NCI-H146 (cell line): ENCODE measurements at places on chromosomes 16 and 17.
A peak's percentile ranks its signal among the peaks of the same experiment; 100 is the strongest.

- DNase-seq: no peak
Measured at GRCh38 chr17:7748076-7748775, 30.7 kb downstream of the DNAH2 start.

DNA sequence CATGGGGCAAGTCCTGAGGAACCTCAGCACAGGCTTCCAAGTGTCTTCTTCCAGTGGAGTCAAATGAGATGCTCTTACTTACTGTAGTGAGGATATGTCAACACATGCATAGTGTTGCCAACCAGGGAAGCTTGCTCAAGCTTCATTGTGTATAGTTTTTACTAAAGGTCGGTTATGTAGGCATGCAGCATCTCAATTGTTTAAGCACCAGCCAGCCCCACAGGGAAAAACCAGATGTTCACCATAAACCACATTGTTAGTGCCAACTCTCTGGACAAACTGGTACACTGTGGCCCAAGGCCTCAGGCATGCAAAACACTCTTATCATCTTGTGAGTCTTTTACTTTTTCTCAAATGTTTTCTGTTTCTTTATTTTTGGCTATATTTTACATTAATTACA, 152.1 kb downstream of the PHKB start:
- DNase-seq: no peak

- peak; percentile 79 for DNase-seq
Measured at GRCh38 chr16:81636298-81636993, 142.6 kb upstream of the PLCG2 start.

- DNase-seq: peak; percentile 25
Measured at GRCh38 chr17:6374761-6375312, 60.1 kb downstream of the AIPL1 start.

DNA sequence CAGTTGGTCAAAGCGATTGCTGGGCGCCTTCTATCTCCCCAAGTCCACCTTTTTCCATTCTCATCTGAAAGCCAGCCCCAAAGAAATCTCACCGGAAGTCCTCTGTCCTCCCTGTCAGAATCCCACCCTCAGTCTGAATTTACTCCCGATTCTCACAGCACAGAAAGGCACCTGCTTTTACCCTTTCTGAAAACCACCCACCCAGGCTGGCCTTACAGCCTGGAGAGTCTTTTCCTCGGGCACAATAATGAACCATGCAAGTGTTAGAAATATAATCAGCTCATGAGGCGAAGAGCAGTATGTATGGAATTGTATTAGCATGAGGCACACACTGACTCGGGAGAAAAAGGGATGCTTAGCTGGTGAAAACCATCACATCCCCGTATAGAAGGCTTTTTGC, 1.2 kb upstream of the ZFHX3 start:
- no peak for DNase-seq

GRCh38 chr16:14215941-14216340, 144.8 kb downstream of the MRTFB start:
- no peak for DNase-seq

DNA sequence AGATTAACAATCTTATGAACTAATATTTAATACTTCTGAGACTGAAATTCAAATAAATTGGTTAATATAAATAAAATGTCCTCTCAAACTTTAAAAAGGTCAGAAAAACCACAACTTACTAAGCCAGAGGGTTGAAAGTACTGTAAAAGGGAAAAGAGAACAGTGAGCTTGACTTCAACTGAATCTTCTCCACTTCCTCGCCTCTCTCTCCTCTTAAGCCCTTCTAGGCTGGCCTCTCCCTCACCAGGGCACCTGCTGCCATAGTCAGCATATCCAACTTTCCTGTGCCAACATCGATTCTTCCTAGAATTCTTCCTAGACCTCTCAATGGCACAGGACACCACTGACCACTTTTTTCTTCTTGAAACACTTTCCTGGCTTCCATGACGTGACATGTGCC, 19.4 kb downstream of the GNA13 start:
- DNase-seq: no peak

GRCh38 chr17:1183171-1183873, 3.5 kb upstream of the ABR start:
- DNase-seq: no peak

- peak; percentile 50 for DNase-seq
Measured at GRCh38 chr17:3695723-3696411, at the start of gene P2RX5. Gene P2RX5 (minus strand): TSS chr17:3696155. CDS start chr17:3696005, 150 bp downstream.

DNA sequence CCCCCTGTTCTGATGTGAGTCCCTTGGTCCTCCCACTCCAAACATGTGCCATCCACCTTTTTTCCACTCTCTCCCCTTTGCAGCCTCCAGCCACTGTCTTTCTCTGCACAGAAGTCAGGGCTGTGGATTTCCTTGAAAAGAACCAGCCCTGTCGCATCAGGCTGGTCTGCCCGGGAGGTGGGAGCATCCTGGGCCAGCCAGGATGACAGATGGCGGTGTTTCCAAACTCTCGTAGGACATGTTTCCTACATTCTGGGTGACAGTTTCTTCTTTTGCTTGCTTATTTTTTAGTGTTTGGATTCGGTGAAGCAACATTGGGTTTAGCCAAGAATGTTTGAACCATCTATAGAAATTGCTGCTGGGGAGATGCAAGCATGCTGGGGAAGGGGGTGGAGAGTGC, 100.8 kb downstream of the CCDC182 start:
- DNase-seq: no peak

- DNase-seq: no peak
Measured at GRCh38 chr16:4334724-4335495, 16.2 kb downstream of the PAM16 start.

DNA sequence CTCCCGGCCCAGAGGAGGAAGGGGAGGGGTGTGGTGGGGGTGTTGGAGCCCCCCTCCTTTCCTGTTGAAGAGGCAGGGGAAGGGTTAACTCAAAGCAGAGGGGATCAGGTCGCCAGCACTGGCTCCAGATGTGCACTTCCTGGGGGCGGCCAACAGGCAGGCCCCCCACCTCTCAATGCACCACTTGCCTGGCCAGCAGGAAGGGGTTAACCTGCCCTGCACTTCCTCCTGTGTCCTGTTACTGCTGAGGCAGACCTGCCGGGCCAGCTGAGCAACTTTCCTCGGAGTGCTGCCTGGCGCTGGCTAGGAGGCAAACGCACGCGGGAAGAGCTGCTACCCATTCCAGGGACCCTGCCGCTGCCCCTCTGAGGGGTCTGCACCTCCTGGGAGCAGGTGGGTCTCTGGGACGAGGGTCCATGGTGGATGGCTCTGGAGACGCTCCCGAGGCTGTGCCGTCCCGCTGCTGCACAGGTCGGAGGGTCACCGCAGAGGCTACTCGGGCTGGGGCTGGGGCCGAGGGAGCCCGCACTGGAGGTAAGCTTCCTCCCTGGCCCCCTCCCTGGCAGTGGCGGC, at the start of gene EPN3:
Gene EPN3, plus strand, starts transcription at position 284 of the 573 bp plus-strand sequence. CDS start 3,822 bp downstream, outside the sequence.
- DNase-seq: no peak

- DNase-seq: no peak
Measured at GRCh38 chr17:55731586-55732250, 9.1 kb upstream of the TMEM100 start.

GRCh38 chr16:76818606-76819181, 372.3 kb upstream of the MON1B start:
- DNase-seq: no peak

- DNase-seq: no peak
Measured at GRCh38 chr17:41722231-41722630, 10.1 kb downstream of the GAST start.

DNA sequence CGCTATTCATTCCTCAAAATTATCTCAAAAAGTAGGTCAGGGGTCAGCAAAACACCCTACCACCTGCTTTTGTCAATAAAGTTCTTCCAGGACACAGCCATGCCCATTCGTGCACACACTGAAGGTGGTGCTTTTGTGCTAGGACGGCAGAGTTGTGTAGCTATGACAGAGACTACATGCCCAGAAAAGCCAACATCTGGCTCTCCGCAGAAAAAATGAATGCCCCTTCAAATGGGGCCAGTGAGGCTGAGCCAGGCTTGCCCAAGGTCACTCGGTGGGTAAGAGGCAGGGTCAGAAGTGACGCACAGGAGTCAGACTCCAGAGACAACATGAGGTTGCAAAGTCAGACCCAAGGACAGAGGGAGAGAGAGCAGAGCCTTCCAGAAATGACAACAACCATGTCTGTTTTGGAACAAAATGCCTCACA, 200.1 kb downstream of the XYLT1 start:
- no peak for DNase-seq

DNA sequence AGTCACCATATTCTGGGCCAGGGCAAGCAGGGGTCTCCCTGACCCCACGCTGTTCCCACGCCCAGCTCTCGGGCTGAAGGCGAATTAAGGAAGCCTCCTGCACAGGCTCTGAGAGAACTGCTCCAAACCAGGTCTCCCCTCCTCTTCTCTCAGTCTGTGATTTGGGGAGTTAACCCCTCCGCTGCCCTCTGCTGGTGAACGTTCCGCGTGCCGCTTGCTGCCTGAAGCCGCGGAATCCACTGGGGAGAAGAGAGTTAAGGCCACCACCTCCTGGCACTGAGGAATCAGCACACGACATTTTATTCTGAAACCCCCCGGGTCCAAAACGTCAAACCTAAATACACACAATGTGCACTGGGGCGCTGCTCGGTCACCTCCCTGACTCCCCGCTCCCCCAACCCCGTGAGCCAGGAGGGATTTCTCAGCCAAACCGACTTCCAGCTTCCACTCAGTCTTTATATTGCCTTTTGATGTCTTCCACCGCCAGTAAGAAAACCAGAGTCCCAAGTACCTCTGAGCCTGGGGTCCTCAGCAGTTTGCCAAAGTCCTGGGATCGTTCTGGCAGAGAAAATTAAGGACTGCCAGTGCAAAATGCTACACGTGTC, 54.4 kb upstream of the RCVRN start:
- DNase-seq: no peak

GRCh38 chr16:974001-974601, 3.3 kb upstream of the LMF1 start:
- no peak for DNase-seq

DNA sequence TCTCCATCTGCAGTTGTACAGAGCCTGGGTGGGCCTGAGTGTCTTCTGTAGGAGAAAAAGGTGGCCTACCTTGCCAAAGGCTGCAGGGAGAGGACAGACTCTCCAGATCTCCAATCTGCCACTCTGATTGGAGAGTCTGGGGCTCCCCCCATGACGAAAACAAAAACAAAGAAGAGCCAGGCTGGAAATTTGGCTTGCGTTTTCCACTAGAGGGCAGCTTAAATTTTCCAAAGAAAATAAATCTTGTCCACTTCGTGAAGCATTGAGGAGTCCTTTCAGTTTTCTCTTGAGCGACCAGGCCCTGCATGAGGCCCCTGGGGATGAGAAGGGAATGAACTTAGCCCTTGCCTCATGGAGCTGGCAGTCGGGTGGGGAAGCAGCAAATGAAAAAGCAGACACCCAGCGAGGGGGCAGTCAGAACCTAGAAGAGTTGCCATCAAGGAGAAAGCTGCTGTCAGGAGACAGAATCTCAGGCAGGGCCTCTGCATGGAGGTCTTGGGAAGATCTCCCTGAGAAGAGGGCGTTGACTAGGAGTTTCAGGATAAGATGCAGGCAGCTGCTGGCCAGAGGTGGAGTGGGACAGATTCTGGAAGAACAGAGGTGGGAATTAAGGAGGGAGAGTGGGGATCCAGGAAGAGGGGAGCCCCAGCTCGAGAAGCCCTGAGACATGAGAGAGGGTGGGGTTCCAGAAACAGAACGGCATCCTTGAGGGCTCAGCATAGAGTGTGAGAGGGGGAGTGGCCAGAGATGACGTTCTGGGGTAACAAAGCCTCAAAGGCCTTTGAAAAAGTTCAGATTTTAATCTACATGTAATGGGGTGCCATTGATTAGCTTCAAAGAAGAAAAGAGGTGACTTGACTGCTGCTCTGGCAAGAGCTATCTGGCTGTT, 8.4 kb upstream of the SHCBP1 start:
- DNase-seq: no peak

- no peak for DNase-seq
Measured at GRCh38 chr17:75683583-75683982, 16.4 kb downstream of the SAP30BP start.

DNA sequence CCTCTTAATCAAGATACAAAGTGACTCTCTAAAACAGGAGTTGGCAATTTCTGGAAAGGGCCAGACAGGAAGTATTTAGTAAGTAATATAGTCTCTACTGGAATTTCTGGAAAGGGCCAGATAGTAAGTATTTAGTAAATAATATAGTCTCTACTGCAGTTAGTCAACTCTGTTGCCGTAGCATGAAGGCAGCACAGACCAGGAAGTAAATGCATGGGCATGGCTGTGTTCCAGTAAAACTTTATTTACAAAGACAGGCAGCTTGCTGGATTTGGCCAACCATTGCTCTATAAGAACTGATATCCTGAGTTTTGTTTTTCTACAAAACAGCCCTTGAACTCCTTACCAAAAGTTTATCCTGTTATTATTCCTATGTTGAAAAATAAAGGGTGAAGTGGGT, 16.9 kb downstream of the LDAF1 start:
- DNase-seq: no peak

GRCh38 chr17:40460968-40461731, 17.9 kb downstream of the IGFBP4 start:
- DNase-seq: no peak

GRCh38 chr16:14373896-14374295, 256.2 kb downstream of the PARN start:
- DNase-seq: no peak

DNA sequence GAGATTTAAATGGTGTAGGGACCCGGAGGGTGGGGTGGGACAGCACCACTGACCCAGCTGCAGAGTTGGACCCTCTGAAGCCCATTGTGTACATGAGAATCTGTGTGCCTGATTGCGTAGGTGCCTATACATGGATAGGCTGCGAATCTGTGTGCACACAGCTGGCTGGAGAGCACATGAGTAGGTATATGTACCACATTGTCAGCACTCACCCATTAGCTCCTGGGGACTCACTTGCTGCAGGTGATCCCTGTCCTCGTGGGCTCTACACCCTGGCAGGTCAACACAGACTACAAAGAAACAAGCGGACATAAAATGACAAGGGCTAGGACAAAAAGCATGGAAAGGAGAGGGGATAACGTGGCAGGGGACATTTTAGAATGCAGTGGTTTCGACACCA, 11.3 kb upstream of the CETP start:
- no peak for DNase-seq

DNA sequence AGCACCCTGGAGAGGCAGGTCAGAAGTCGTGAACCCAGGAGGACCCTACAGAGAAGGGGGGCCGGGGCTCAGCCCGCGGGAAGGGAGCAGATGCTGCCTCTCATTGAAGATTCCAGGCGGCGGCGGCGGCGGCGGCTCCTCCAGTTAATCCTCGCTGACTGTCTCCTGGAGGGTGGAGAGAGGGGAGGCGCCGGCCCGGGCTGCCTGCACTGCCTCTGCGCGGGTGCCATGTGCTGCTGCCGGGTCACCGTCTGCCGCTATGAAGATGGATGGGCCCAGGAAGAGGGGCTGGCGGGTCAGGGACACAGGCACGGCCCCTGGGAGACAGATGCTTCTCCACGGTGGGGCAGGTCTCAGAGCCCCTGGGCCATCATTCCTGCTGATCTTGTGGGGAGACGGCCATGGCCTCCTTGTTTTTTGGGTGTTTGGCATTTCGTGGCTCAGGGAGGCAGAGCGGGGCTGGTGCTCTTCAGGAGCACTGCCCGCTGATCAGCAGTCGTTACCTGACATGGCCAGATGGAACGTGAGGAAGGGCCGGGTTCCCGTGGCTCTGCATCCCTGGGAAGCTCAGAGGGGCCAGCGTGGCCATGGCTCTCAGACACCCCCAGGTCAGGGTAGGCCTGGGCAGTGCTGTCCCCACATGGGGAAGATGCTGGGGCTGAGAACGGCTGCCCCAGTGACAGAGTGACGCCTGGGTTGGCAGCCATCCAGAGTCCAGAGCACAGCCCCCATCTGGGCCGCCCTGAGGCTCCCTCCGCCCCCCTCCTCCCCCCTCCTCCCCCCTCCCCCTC, 36.1 kb downstream of the GINS2 start:
- DNase-seq: no peak
